ENCODE measurements at places on chromosomes 7 and 10.

DNA sequence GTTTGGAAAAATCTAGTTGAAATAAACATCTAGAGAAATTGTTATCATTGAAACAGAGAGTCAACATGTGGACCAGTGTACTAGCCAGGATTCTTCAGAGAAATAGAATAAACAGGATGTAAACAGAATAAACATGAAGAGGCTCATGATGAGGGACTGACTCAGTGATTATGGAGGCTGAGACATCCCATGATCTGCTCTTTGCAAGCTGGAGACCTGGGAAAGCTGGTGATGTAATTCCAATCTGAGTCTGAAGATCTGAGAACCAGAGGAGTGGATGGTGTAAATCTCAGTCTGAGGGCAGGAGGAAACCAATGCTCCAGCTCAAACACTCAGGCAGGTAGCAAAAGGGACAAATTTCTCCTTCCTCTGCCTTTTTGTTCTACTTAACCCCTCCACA, 62.9 kb upstream of the FAM180A start:
- DNase-seq, result no peak

- DNase-seq, result no peak
Observed at GRCh38 chr10:110656612-110657011, 12.5 kb downstream of the RBM20 start.

DNA sequence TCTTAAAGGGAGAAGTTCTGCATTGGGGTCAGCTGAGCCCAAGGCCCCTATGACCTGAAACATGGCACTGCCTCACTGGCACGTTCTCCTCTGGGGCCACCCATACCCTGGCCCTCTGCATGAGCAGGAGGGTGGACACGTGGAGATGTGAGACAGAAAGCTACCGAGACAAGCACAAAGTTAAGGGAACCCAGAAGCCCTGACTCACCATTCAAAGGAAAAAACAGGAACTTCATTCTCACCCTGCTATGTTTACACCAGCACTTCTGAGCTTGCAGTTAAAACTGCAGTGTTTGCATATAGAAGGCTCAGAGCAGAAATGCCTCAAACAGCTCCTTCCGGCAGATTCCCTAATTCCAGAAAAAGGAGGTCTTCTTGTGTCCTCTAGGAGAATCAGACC, 41.7 kb downstream of the DENND11 start:
- DNase-seq, result no peak

DNA sequence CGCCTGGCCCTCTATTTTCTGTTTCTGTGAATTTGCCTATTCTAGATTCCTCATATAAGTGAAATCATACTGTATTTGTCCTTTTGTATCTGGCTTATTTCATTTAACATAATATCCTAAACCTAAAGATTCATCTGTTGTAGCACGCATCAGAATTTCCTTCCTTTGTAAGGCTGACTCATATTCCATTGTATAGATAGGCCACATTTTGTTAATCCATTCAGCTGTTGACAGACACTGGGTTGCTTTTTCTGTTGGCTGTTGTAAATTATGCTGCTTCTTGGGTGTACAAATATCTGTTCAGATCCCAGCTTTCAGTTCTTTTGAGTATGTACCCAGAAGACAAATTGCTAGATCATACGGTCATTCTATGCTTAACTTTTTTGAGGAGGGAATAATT, 28.8 kb upstream of the CUL1 start:
- no peak for DNase-seq

DNA sequence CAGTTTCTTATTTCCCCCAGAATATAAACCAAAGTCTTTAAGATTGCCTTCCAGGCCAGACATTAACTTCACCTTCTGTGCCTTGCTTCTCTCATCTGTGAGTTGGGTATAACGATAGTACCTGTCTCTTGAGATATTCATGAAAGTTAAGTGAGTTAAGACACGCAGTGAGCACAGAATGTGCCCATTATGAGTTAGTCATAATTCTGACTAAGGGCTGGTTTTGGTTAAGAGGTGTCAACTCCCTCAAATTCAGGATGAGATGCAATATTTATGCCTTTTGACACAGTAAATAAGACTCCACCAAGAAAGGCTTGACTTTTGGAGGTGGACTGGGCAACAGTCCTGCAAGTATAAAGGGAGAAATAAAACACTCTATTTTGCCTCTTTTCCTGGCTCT, 528.7 kb upstream of the IGFBP3 start:
- no peak for DNase-seq

- DNase-seq, result no peak
Observed at GRCh38 chr10:34101001-34101400, 714.1 kb downstream of the PARD3 start.

DNA sequence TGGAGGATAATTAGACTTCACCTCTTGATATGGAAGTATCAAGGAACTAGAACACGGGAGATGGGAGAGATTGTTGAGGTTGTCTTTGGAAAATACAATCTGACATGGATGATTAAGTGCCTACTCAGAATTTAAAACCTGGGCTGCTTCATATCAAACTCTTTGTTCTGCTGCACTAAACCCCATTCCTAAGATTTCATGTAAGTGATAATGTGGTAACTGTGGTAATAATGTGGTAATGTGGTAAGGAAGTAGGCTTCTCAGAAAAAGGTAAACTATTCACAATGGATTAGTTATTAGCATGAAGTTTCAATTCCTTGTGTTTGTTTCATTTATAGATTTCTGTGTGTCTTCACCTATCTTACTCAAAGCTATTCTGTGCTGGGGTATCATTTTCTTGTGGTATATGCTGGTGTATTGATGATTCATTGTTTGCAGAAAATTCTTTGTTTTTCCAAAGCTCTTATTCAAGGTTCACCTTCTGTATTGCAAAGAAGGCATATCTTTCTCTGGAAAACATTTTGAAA, 129.9 kb upstream of the TAC1 start:
- DNase-seq, result no peak

DNA sequence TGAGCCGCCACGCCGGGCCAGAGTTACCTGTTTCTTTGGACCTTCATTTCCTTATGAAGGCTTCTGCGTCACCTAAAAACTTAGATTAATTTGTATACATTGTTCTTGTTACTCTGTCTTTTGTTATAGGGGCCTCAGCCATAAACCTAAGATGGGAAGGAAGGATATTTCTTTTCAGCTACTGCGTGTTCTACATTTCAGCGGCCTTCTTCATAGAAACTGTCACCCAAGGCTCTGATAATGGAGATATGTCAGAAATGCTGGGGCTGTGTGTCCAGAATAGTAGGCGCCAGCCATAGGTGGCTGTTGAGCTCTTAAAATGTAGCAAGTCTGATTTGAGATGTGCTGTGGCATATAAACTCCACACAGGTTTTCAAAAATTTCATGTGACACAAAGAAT, 52.9 kb downstream of the HK1 start:
- DNase-seq, result no peak

- no peak for DNase-seq
Observed at GRCh38 chr7:44454348-44454747, 36.1 kb downstream of the NUDCD3 start.

- no peak for DNase-seq
Observed at GRCh38 chr10:132397036-132397541, at the start of gene PWWP2B. PWWP2B (plus strand) TSS chr10:132397200; CDS start chr10:132397227, 27 bp downstream.

DNA sequence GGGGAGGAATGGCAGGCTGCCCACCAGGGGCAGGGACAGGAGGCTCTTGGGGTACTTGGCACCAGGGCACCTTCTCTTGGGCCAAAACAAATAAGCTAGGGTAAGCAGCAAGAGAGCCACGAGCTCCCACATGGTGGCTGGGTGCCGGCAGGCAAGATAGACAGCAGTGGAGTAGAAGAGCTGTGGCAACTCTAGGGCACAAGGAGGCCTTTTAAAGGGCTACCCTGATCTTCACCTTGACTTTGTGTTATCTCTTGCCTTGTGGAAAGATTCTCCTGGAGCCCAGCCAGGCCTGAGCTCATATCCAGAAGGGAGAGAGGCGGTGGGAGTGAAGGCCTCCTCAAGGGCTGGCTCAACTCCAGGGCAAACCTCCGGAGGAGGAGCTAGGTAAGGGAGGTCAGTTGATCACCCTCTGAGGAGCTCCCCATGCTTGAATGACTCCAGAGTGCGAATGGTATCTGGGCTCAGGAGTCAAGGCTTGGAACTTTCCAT, at the start of gene CYP17A1:
Gene CYP17A1 (minus strand): TSS at position 184 of the 492 bp plus-strand sequence. CDS start 52 bp downstream, at position 132.
- no peak for DNase-seq

GRCh38 chr10:46198516-46198915, 88.3 kb upstream of the ANTXRL start:
- no peak for DNase-seq

DNA sequence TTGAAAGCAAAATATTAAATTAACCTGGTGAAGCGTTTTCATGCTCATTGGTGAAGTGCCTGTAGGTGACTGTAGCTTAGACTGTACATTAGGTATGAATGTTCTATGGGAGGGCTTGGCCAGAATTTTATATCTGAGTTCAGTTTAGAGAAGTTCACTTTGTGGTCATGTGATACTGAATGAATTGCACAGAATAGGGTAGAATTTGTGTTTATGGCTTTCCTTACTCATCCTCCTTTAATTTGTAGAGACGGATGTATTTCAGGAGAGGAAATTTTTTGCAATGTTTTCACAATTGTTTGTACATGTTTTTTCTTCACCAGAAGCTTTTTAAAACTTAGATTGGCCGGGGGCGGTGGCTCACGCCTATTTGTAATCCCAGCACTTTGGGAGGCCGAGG, 32.3 kb downstream of the REEP3 start:
- no peak for DNase-seq

DNA sequence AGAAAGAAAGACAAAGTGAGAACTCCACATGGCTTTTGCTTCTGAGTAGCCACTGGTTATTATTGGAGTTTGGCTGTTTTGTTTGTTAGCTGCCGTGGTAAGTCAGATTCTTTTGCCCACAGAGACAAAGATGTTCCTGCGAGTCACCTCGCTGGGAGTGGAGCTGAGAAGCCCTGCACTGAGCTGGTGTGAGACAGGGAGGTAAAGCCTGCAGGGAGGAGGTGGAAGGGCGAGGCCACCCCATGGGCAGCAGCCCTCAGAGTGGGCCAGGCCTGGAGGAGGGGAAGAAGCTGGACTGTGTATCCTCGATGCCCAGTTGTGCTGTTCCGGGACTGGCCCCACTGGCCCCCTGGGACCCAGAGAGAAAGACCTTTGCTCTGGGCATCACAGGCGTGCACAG, 14.3 kb upstream of the NOM1 start:
- no peak for DNase-seq

GRCh38 chr10:21157664-21158063, 260.6 kb upstream of the NEBL start:
- no peak for DNase-seq

- DNase-seq, result no peak
Observed at GRCh38 chr7:8143151-8143874, 118.7 kb downstream of the ICA1 start.

GRCh38 chr7:92794391-92794790, 42.0 kb downstream of the CDK6 start:
- no peak for DNase-seq

DNA sequence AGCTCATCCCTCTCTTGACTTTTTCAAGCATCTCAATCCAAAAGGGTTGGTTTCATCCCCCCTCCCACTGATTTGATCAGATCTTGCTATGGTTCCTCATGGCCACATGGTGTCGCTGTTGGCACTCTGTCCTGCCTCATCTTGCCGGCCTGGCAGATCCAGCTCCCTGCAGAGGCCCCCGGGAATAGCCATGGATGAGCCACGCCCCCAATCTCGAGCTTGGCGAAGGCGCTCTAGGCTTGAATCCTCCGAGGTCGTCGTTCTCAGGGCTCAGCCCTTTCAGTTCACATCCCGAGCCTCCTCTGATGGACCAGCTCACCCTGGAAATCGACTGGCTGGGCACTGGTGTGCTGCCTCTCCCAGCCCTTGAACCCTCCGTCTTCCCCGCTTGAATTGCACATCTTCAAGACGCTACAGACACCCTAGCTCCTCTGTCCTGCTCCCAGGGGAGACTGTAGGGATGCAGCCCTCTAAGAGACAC, 628.7 kb downstream of the TYW1 start:
- DNase-seq, result no peak

GRCh38 chr7:17907014-17907413, 33.3 kb downstream of the SNX13 start:
- DNase-seq, result no peak

- DNase-seq, result no peak
Observed at GRCh38 chr10:5973069-5973468, 4.3 kb downstream of the IL15RA start.

DNA sequence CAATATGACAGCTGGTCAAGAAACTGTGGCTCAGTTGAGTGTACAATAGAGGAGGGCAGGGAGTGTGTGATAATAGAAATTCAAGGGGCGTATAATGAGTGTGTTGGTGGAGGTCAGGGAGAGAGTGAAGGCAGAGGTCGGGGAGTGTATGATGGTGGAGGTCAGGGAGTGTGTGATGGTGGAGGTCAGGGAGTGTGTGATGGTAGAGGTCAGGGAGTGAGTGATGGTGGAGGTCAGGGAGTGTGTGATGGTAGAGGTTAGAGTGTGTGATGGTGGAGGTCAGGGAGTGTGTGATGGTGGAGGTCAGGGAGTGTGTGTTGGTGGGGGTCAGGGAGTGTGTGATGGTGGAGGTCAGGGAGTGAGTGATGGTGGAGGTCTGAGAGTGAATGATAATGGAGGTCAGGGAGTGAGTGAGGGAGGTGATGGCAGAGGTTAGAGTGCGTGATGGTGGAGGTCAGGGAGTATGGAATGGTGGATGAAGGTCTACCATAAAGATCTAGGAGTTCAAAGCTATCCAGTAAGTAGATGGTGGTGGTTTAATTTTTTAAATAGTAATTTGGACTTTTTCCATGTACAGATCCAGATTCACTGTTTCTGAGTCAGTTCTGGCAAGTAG, 57.7 kb upstream of the TNS3 start:
- no peak for DNase-seq

GRCh38 chr7:15594461-15594860, 32.6 kb upstream of the AGMO start:
- DNase-seq, result no peak

DNA sequence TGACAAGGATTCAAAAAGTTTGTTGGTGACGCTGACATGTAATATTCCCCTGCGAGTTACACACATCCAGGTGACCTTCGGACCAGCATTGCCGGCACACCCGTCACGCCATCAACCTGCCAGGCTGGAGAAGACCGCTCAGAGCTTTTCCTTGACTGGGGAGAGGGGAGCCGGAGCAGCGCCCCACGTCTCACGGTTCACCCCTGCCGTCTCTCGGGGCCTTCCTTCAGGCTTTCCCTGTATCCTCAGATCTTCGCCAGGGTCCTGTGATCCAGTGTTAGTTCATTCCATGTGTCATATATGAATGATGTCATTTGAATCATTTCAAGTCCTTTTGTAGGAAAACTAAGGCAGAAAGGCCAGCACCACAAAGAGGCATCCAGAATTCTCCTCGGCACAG, 127.8 kb downstream of the MGMT start:
- no peak for DNase-seq

- no peak for DNase-seq
Observed at GRCh38 chr7:33550979-33551378, 354.4 kb upstream of the BMPER start.

DNA sequence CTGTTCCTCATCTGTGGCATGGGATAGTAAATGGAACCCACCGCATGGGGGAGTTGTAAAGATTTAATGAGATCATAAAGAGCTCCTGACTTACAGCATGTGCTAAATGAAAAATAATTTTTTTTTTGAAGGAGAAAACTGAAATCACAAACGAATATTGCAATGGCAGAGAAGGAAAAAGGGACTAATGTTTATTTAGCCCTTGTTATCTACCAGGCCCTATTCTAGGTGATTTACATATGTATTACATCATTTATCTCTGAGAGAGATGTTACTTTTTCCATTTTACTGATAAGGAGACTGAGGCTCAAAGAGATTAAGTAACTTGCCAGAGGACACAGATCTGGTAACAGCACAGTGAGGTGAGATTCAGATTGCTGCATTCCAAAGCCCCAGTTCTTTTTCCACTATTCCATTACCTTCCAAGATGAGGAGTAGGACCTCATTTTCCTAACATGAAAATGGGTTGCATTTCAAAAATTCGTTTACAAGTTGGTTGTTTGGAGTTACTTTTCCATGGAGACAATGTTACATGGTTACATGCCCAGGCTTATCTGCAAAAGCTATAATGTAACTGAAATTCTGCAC, 28.6 kb downstream of the VCL start:
- DNase-seq, result no peak
